Activated CD4-positive, alpha-beta T cell treated with anti-CD3 and anti-CD28 coated beads, Interleukin-2, amount 50 U/mL, for 24 hours (primary cell): ENCODE measurements at places on chromosomes 6 and 20.
A peak's percentile ranks its signal among the peaks of the same experiment; 100 is the strongest.

DNA sequence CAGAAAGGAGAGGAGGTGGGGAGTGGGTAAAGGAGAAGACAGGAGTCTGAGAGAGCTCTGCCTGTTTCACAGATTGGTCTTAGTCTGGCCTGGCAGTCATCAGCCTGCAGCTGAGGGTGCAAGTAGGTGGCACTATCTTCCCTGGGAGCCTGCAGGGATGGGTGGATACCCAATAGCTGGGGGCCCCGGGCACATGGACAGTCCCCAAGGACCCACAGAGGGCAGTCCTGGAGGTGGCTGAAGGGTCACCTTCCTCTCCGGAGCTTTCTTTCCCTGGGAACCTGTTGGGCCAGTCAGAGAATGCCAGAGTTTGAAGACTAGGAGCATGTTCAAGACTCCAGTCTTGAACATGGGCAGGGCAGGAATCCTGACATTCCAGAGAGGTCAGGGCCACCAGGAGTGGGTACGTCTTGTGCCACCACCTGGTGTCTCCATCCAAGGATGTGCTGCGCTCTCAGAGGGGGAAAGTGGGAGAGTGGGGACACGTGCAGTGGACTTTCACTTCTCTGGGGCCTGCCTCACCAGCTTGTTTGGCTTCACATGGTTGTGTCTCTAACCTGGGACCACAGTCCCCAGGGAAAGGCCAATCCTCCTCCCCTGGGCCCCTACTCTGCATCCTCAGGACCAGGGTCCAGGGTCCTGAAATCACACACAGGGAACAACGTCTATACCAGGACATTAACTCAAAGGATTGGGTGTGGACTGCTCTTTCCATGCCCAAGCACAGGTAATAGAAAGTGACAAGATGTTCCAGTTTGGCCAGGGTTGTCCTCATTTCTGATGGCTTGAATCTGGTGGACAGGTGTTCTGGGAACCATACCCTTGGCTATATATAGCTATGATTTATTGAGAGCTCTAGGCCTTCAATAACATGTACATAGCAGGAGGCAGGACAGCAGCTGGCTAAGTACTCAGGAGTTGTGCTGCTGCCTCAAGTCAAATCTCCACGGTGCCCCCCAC is 18.0 kb downstream of the AARS2 start:
- DNase-seq: no peak

- no peak for DNase-seq
Measured at GRCh38 chr6:25316626-25317025, 37.5 kb downstream of the CARMIL1 start.

GRCh38 chr6:75077701-75078100 is 128.2 kb downstream of the COL12A1 start:
- no peak for DNase-seq

DNA sequence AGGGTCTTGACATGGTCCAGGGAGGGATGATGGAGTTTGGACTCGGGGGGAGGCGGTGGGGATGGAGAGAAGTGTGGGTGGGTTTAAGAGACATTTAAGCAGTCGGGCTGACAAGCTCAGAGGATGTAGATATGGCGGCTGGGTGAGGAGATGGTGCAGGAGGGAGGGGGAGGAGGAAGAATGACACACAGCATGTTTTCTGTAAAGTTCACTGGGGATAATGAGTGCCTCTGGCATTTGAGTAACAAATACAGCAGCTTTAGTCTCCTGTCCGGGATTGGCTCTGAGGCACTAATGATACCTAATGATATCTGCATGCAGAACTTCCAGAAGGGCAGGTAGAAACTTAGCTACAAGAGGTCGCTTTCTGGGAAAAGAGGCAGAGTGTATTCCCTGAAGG is 107.8 kb downstream of the DHX35 start:
- no peak for DNase-seq

DNA sequence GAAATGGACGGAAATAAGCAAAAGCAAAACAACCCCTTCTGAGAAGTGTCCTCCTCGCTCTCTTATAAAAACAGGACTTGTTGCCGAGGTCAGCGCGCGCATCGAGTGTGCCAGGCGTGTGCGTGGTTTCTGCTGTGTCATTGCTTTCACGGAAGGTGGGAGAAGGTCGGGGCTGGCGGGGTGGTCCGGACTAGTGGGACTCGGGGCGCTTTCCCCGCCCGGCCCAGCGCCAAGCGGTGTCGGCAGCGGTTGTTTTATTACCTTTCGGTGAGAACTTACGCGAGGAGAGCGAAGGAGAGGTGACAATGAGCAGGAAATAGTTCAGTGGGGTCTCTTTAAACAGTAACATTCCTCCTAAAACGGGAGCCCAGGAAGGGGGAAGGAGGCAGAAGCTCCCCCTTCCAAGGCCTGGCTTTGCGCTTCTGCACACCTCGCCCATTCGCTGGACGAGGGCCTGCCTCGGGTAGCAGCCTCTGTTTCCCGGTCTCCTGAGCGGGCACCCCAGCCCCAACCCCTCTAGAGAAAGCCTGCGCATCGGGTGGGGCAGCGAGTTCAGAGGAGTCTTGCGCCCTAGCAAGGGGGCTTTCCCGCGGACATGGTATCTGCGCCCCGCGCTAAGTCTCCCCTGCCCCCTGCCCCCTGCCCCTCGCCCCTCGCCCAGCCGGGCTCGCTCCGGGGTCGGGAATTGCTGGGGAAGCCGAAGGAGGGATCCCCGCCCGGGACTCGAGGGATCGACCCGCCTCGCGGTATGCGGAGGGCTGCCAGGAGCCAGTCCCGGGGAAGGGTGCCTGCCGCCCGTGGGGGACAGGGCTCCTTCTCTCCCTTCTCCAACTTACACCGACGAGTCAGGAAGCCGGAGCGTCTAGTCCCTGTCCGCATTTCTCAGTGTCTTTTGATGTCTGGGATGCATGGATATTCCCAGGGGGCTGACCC is 1.2 kb upstream of the TBXT start:
- no peak for DNase-seq

DNA sequence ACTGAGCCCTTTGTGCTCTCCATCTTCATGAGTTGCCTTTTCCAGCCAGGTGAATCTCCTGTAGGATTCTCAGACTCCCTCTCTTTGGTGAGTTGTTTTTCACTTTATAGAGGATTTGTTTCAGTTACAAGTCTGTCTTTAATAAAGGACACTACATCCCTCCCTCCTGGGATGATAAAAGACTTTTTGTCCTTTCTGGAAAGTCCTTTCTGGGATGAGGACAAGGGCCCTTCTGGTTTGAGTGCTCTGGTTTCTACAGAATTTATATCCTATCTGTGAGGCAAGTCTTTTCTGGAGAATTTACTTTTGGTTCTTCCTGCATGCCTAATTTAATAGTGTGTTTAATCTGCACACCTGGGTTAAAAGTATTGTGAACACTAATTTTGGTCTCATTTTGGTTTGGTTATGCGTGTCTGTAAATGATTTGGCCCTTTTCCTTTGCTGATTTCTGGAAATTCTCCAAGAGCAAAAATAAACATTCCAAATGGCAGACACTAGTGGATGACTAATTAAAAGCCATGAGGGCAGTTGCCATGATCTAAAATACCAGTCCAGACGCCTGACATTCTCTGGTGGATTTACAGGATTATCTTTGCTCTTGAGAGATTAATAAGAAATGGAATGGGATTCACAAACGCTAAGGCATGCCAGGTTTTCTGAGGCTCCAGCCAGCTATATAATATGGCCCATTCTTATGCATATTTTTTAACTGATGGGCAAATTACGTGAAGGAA is 44.8 kb downstream of the TCP11 start:
- no peak for DNase-seq

DNA sequence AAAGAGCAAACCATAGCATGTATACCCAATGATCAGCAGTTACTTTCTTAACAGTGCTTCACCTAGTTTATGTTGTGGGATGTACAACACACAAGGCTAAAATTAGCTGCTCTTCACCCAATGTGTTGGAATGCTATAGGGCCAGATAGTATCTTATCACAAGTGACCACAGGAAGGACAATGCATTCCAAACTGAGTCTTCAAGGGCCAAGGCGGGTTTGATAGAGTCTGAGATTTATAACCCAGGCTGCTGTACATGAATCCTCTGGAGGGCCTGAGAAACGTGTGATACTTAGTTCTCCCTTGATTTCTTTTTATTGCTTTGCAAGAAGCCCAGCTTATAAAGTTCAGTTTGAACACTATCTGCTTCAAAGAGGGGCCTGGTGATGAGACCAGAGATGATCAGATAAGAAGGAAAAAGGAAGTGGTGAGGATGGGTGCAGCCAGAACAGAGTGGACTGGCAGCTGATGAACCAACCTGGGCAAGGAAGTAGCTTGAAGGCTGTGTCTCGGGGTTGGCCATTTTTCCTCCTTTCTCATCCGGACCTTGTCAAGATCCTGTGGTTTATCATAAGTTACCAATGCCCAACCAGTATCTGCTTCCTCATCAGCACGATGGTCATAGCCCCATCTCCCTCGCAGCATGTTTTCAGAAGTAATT is 62.2 kb upstream of the BMP2 start:
- DNase-seq: no peak

GRCh38 chr6:2877960-2878359 is 25.1 kb downstream of the SERPINB9 start:
- no peak for DNase-seq

- no peak for DNase-seq
Measured at GRCh38 chr6:104718672-104719071, 141.0 kb downstream of the HACE1 start.

DNA sequence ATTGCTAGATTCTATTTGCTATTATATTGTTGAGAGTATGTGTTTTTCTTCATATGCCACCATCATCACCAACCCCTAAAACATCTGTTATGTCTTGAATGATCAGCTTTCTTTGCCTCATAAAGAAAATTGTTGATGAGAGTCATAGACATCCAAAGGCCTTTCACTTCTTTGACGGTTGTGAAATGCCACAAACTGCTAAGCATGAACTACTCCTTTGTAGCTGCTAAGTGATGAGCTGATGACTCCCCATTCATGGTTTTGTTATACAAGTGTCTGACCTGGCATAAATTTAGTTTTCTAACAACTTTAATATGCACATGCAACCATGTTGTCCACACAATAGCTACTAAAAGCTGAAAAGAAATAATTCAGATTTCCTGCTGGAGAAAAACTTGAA is 684 bp upstream of the MED23 start:
- DNase-seq: no peak

- DNase-seq: no peak
Measured at GRCh38 chr20:4060064-4060795, 44.9 kb upstream of the RNF24 start.

- no peak for DNase-seq
Measured at GRCh38 chr20:33401921-33402369, 626 bp upstream of the CDK5RAP1 start.

GRCh38 chr6:116695401-116695800 is 14.4 kb downstream of the KPNA5 start:
- DNase-seq: no peak

DNA sequence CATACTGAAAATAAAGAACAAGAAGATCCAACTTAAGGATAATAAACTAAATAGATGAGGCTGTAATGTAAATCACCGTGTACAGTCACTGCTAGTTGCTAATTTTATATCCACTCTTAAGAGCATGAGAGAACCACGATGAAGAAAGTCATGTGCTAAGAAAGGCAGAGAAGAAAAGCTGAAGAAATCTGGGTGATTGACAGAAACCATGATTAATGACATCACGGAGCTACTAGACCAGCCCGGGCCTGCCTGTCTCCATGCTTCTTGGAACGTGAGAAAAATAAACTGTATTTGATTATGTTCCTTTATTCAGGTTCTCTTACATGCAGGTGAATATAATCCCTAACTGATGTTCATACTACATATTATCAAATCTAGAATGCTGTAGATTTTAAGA is 84.2 kb upstream of the E2F3 start:
- DNase-seq: no peak

DNA sequence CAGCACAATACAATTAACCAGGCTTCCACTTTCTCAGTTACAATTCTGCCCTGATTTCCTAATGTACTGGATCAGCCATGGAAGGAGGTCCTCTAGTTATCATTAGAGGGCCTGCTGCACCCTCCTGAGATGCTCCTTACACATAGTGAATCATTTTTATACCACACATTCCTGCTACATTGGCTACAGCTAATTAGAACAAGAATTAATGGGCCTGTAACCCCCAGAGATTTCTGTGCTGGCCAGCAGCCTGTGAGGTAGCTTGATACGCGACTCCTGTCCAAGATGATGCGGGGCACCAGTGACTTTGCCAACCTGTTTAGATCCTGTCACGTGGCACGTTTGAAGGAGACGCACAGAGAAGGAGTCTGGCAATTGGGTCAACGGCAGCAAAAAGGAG is 422.8 kb downstream of the EPM2A start:
- no peak for DNase-seq

- no peak for DNase-seq
Measured at GRCh38 chr20:46334303-46334904, 26.1 kb upstream of the CDH22 start.

- peak; percentile 25 for DNase-seq
Measured at GRCh38 chr6:53579338-53579737, 34.4 kb upstream of the GCLC start.

DNA sequence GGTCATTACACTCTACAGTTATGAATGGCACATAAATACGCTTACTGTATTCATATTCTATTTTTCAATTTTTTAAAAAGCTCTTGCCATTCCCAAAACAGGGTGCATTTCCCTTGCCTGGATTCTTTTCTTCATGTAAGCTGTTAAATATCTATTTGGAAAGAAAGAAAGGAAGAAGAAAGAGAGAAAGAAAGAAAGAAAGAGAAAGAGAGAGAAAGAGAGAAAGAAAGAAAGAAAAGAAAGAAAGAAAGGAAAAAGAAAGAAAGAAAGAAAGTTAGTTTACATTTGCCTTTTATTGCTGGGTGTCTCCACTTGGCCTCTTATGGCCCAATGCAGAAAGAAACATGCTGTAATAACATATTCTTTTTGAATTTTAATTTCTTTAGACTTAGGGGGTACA is 165.9 kb upstream of the ATXN1 start:
- no peak for DNase-seq

DNA sequence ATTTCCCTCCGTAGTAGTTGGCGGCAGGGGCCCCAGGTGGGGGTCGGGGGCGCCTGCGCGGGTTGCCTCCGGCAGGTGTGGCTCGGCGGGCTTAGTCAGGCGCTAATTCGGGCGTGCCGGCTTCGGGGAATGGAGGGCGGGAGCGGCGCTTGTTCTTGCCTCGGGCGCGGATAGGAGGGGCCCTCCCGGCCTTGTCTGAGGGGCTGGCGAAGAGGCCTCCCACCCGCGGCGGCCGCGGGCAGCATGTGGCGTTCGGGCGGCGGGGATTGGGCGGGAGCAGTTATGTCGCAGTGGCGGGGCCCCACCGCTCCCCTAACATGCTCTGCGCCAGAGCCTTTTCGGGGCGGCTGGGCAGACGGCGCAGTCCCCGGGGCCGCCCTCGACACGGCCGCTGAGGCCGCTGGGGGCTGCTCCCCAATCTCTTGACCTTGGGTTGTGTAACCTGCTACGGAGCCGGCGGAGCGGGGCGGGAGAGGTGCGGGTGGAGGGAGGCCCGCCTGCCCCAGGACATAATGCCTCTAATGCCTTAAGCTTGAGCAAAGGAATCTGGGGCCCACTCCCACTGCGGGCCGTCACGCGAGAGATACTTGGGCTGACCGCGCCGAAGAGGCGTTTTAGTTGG is 1.1 kb downstream of the AMD1 start:
- peak; percentile 49 for DNase-seq
